Activated gamma-delta T cell treated with anti-CD3 and anti-CD28 coated beads, Interleukin-2, amount 50 U/mL, for 16 hours (primary cell): ENCODE measurements at places on chromosomes 3 and 15.

DNA sequence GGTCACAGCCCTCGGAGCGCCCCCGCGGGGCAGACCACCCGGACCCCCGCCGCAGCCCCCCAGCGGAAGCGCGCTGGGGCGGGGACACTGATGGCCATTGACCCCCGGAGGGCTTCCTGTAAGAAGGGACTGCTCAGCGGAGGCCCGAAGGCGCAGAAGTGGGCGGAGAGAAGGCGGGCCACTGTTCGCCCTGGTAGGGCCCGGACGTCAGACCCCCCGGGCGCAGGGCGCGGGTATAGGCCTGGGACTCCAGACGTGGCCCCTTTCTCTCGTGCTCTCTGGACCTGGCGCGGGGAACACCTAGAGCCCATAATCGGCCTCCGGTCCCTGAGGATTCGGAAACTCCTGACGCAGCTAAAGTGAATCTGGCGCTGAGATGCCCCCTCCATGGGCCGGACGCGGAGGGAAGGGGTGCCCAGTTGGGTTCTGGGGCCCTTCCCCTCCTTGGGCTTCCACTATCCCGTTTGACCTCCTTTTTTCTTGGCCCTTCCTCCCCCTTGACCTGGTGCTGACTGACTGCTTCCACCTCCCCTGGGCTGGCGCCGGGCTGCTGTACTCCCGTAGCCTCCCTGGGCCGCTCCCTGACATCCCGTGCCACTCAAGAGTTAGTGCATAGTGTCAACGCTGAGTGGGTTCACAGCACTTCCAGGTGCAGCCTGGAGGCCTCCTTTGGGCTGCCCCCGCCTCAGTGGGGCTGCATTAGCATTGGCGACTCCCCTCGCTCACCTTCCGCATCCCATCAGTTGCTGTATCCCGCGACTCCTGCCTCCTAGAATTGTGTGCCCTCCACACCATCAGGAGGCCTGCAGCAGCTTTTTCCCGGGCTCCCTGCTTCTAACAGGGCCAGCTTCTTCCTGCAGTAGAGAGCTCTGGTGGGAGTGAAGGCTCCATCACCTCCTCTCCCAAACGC lies 694 bp downstream of the ABTB1 start:
- DNase-seq: peak; percentile 34

GRCh38 chr3:142586803-142587406 lies 8.4 kb upstream of the ATR start:
- no peak for DNase-seq

GRCh38 chr15:99450896-99451358 lies 114.9 kb upstream of the MEF2A start:
- peak; percentile 25 for DNase-seq

- DNase-seq: no peak
These were observed 88.3 kb upstream of the ADAMTSL3 start for GRCh38 chr15:83565553-83566159.

DNA sequence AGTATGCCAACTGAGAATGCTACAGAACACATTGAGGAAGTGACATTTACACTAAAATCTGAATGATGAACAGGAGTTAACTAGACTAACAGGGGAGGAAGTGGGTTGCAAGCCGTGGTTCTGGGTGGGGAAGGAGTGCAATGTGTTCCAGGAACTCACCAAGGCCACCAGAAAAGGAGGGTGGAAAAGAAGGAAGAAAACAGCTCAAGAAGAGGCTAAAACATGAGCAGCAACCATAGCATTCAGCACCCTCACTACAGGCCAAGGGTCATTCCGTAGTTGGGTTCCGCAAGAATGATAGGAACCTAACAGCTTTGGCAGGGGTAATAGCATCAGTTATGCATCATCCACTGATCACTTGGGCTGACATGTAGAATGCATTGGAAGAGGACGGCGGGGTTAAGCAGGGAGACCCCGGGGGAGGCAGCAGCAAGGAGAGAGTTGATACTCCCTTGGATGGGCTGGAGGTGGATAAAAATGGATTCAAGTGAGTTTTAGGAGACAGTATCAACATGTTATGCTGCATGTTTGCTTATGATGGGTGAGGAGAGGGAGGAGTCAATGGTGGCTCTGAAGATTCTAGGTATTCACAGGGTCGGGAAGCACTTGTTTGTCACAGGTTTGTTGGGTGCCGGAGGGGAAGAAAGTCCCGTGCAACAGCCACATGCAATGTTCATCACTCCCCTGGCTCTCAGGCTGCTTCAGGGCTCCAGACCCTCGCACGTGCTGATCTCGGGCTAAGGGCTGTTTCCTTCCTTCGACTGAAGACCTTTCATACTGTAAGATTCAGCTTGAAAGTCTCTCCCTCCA lies 53.2 kb downstream of the LIPC start:
- no peak for DNase-seq
